ENCODE measurements at places on chromosomes 6 and 20. TPM values are rescaled to one million over a fixed set of nuclear protein-coding genes. Genes with fewer than 3 reads are reported as not detected.

The HLA-DPA1 gene
- 1.0 TPM for total RNA-seq

The NCOA6 gene
- total RNA-seq, result 45.6 TPM

DNA sequence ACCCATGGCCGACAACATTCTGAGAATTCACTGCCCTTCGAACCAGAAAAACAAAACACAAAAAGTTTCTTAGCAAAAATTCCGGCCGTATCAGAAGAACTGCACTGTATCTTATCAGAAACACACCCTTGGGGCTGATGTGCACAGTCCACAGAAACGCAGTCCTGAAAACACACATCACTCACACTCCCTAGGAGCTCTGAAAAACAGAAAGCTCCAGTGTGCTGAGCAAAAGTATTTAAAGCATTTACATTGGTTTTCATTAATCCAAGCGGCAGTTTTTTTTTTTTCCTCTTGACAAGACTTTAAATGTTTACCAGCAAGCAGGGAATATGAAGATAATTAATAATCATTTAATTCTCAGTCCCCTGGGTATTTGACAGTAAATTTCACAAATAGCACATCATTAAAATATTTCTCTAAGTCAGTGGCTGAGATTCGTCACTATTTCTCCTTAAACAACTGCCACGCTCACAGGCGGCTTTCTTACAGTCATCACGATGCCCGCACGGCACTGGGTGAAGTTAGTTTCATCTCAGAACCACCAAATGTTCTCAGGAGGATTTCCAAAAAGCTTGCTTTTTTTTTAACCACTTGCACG lies 13.3 kb downstream of the NFATC2 start:
- DNase-seq, result no peak

DNA sequence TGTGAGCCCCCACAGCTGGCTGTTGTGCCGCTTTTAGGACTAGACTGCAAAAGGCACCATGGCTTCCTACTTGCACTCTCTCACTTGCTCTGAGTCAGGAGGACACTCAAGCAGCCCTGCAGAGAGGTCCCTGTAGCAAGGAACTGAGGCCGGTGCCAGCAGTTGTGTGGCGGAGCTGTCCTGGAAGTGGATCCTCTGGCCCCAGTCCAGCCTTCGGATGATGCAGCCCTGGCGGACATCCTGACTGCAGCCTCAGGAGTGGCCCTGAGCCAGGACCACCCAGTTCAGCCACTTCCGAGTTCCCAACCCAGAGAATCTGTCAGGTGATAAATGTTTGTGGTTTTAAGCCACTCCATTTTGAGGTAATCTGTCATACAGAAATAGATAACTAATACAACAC lies 17.5 kb downstream of the CTCFL start:
- DNase-seq, result no peak

GRCh38 chr6:44646355-44646754 lies 258.8 kb downstream of the CDC5L start:
- no peak for DNase-seq

DNA sequence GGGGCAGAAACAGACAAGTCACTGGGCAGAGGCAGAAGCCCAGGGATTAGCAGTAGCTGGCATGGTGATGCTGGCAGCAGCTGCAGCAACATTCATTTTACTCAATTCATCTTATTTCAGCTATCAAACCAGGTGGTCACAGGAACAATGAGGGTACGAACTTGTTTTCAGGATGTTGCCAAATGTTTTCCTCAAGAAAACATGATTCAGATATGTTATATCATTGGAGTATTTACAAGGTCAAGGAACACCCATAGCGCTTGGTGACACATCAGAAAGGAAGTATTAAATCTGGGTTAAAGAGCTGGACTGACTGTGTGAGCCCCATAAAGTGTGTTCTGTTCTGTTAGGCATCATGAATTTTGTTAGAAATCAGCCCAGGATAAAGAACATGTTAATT lies 456.9 kb upstream of the ID4 start:
- DNase-seq, result no peak
